NCI-H774 (cell line): ENCODE measurements at places on chromosomes 7 and 10.

- DNase-seq, result no peak
Measured at GRCh38 chr7:73847941-73848723, 5.8 kb upstream of the METTL27 start.

- DNase-seq, result no peak
Measured at GRCh38 chr7:40704172-40704571, 569.4 kb downstream of the SUGCT start.

GRCh38 chr10:114995468-114996247, 57.7 kb downstream of the TRUB1 start:
- no peak for DNase-seq

- no peak for DNase-seq
Measured at GRCh38 chr7:105638334-105638733, 57.0 kb upstream of the EFCAB10 start.
